Stimulated activated CD4-positive, alpha-beta T cell treated with anti-CD3 and anti-CD28 coated beads, Interleukin-4, amount 100 ng/mL, for 24 hours (primary cell): ENCODE measurements at places on chromosomes 2 and 18.

DNA sequence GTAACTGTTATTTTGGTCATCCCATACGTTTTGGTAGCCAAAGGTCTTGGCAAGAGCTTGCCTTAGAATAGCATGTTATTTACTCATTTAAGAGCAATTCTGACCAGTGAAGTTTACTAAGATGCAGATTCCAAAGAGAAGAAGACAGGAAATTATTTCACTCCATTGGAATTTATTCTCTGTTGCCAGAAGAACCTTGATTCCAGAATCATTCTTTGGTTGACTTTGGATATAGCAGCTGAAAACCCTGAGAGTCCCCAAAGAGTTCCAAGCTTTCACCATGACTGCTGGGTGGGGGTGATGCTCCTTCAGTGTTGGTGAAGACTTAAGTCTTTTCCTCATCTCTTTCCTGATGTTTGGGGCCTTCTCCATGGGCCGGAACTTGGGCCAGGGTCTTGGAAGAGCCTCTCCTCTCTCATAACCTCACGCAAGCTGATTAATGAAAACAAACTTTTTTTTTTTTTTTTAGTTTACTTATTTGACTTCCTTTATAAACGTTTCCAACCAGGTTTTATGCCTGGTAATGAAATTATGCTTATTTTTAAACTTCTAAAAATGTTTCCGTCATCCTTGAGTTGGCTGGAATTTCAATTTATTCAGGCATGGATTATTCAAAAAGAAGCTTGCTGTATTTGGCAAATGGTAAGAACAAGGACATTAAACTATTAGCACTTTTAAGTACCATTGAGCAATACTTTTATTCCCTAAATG is 192.0 kb downstream of the MTX2 start:
- no peak for DNase-seq

GRCh38 chr18:74050807-74051206 is 96.8 kb downstream of the FBXO15 start:
- DNase-seq = no peak

- no peak for DNase-seq
These were observed 10.0 kb upstream of the ASAP2 start for GRCh38 chr2:9196637-9197036.

DNA sequence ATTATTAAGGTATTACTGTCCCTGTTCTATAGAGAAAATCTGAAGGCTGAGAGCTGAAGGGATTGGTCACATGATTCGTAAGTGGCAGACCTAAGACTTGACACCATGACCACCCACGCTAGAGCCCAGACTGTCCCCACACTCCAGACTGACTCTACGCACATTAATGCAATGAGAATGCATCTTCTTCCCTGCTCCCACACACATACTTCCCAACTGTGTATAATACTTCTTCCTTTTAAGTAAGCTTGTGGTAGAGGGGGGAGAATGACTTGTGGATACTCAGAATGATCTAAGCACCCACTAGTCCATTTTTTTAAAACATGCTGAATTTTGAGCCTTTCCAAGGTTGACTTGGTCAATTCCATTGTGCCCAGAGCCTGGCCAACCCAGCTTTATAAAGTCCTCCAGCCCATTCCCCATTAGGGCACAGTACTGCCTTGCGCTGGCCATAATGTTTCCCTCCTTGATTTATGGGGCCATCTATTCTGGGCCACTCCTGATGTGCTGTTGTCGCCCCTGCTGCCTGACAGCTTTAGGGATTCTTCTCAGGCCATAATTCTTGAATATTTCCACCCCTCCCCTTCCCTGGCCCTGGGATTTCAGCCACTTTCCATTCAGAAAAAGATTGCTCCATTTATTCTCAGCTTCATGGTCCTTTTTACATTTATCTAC is 28.7 kb downstream of the ALK start:
- no peak for DNase-seq

- no peak for DNase-seq
These were observed 154.0 kb downstream of the PMAIP1 start for GRCh38 chr18:60053747-60054304.

- DNase-seq = no peak
These were observed 1055.2 kb upstream of the FANCL start for GRCh38 chr2:59296279-59296678.

DNA sequence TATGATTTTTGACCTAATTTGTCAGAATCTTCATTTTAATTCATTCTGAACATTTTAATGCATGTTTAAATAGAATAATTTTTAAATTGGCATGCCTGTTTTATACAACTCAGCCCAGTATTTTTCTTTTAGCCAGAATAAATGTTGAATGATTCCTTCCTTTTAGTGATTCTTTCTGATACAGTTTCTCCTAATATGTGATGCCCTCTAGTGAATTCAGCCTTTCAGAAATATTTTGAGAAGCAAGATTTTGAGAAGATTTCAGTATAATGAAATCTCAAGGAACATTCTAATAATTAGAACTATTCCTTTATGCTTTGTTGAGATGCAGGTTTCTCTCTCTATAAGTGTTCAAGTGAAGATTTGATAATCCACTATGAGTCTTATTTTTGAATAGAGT is 28.5 kb downstream of the LCLAT1 start:
- no peak for DNase-seq

GRCh38 chr2:225458431-225459117 is 59.1 kb downstream of the NYAP2 start:
- no peak for DNase-seq

DNA sequence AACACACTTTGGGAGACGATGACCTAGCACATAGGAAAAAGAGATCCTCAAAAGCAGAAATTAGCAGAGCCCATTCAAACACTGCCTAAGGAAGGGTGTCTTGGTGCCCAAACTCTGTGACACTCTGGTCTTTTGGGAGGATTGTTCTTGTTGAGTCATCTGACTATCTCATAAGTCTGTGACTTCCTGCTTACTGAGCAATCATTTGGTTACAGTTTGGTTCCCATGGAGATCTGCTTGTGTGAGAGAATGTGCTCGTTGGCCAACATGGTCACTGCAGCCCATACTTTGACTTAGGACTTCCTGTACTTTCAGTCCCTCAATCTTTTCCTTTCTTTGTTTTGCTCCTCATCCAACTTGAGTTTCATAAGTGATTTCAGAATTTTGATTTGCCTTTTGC is 602.9 kb downstream of the NYAP2 start:
- DNase-seq = no peak

GRCh38 chr2:38106405-38107094 is 30.6 kb upstream of the CYP1B1 start:
- DNase-seq = no peak

GRCh38 chr2:149089068-149089467 is 50.6 kb downstream of the LYPD6B start:
- no peak for DNase-seq

GRCh38 chr2:54000524-54000923 is 29.7 kb upstream of the PSME4 start:
- no peak for DNase-seq

- DNase-seq = no peak
These were observed 81.8 kb downstream of the FASTKD2 start for GRCh38 chr2:206846981-206847834.

DNA sequence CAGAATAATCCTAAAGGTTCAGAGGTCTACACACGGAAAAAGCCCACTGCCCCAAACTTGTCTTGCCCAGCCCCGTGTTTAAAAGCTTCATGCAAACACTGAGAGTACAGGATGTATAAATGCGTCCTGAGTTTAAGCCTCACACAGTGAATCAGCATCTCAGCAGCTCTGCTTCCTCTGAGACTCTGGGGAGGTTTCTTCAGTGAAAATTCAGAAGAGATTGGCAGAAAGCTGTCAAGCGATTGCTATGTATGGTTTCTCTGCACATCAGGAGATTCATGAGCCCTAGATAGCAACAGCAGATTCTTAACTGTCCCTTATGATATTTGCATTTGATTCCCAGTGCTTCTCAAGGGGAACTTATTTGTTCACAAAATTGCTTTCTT is 27.1 kb downstream of the CRACDL start:
- DNase-seq = no peak

DNA sequence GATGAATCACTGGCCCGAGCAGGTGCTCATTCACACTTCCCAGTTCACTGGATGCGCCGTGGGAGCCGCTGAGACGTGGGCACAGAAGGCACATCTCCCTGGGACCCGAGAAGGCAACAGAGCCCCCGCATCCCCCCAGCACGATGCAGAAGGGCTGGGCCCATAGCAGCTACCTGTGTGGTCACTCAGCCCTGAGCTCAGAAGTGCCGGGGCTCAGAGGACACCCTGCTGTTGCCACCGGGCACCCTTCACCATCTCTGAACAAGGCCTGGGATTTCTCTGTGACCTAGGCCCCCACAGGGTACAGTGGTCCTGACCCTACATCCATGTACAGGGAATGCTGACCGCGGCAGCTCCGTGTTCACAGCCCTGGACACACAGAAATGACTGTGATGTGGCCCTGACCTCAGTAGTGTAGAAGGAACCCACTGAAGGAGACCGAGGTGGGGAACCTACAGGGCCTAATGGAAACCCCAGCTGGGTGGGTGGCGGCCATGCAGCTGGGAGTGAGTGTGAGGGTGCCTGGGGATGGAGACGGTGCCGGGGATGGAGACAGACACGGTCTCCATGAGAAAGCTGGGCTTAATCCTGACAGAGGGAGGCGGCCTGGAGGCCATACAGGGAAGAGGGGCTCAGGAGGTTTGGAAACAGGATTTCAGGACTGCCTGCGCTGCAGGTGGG is 111.9 kb upstream of the OTOS start:
- no peak for DNase-seq

GRCh38 chr2:156852681-156853080 is 404.8 kb upstream of the GALNT5 start:
- DNase-seq = no peak

DNA sequence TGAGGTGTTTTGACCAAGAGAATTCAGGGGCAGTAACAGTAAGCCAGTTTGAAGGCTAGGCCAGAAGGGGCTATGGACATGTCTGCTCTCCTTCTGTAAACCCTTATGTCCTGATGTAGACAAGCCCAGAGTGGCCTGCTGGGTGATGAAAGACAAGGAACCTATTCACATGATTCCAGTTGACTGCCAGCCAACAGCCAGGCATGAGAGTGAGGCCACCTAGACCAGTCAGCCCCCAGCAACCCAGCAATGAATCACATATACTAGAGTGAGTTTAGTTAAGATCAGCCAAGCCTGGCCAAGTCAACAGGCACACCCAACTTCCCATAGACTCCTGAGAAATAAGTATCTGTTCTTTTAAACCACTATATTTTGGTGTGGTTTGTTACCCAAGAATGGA is 1889.7 kb upstream of the CELF4 start:
- no peak for DNase-seq

- DNase-seq = no peak
These were observed 270.7 kb downstream of the FSIP2 start for GRCh38 chr2:186009341-186009740.

DNA sequence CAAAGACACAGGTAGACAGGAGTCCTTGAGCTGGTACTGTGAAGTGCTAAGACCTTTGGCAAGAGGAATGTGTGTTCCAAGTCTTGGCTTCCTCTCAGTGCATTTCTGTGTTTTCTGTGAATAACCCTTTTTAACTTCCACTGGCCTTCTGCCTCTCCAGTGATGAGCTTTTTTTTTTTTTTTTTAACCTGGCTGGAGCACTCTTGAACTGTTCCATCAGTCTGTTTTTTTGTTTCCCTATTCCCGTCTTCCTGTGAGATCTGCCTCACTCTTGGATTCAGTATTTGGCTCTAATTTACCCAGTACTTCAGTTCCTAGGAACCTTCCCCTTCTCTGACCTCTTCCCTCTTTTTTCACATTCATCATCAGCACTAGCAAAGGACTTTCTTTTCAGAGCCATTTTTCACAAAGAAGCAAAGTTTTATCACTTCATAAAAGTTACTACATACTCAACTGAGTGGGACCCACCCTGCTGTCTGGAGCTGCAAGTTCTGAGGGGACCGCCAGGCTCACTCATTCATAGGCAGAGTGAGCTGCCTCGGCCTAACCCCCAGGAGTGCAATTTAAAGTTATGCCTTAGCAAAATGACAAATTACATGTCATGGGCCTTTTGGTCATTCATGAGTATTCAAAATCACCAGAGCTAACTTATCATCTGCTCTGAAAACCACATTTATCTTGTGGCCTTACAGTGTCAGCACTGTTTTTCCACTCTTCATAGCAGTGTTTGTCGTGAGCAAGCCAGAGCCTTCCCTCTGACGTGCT is 126.9 kb upstream of the DAPL1 start:
- DNase-seq = no peak
